B cell (primary cell): ENCODE measurements at places on chromosomes 12 and 14. TPM values are rescaled to one million over a fixed set of nuclear protein-coding genes. Genes with fewer than 3 reads are reported as not detected.

STAB2 gene
- not detected in 2 replicates for total RNA-seq

CLEC1A gene
- not detected in 2 replicates for total RNA-seq

SLC17A8 gene
- total RNA-seq, result not detected in 2 replicates

KRT1 gene
- total RNA-seq, result not detected in 2 replicates

TTC7B gene
- 2.1 and 3.2 TPM in 2 replicates for total RNA-seq

PRH1 gene
- total RNA-seq, result 33.6 and 39.7 TPM in 2 replicates

POU6F1 gene
- 57.5 and 62.6 TPM in 2 replicates for total RNA-seq

EIF2S3B gene
- 0.54 and 0.73 TPM in 2 replicates for total RNA-seq

STRN3 gene
- 40.9 and 43.9 TPM in 2 replicates for total RNA-seq

KRT3 gene
- total RNA-seq, result not detected in 2 replicates

VRTN gene
- total RNA-seq, result not detected in 2 replicates

WSB2 gene
- 21.4 and 26.8 TPM in 2 replicates for total RNA-seq

VPS33A gene
- 34.6 and 34.9 TPM in 2 replicates for total RNA-seq
